ENCODE measurements at places on chromosomes 13 and 19.

- no peak for DNase-seq
Measured at GRCh38 chr19:55598034-55598433, 1.3 kb downstream of the FIZ1 start.

DNA sequence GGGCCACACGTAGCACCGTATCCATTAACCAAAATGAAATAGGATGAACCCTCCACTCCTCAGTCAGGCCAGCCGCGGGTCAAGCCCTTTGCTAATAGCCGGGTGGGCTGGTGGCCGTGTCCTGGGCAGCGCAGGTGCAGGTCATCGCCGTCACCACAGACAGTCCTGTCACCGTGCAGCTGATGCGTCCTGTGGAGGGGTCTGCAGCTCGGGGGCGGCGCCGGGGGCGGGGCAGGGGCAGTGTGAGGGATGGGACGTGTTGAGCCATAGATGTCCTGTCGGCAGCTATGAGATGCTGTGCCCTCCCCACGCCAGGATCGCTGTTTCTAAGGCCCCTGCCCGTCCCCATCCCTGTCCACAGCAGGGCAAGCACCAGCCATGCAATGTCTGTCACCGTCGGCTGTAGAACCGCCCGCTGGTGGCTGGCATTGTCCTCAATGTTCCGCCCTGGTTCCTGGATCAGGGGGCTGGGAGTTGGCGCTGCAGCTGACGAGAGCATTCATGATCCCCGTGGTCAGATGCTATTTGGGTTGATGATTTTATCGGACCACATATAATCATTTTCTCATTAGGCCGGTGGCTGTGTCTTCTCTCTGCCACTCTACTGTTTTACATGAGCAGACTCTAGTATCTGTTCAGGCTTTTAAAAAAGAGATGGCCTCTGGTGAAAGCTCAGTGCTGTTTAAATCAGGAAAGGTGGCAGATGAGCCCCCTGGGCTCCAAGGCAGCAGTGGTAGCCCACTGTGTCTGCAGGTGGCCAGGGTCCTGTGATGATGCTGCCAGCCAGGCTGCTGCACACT, 126.1 kb downstream of the KDM4B start:
- DNase-seq: peak; percentile 40

DNA sequence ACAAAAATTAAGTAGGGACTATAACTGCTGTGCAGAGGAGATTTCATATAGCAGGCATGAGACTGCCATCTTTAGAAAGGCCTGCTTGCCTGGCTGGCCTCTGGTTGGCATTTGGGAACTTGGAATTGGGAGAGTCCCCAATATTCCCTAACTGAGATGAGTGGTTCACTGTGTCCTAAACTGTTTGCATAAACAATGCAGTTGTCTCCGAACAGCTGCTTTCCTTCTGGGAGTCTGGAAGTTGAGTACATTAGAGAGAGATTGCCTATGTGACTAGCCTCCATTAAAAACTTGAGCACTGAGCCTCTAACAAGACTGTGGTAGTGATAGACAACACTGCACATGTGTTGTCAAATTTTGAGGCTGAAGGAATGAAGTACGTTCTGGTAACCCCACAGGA, 47.4 kb downstream of the STOML3 start:
- DNase-seq: no peak

- DNase-seq: peak; percentile 50
Measured at GRCh38 chr13:76884186-76884906, 1.9 kb downstream of the KCTD12 start.

DNA sequence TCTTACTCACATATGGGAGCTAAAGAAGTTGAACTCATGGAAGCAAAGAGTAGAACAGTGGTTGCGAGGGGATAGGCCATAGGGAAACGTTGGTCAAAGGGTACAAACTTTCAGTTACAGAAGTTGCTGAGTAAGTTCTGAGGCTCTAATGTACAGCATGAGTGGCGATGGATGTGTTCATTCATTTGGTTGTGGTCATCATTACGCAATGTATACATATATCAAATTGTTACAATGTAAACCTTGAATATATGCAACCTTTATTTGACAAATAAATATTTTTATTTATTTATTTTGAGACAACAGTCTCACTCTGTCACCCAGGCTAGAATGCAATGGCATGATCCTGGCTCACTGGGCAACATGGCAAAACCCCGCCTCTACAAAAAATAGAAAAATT, 38.7 kb downstream of the ZIC5 start:
- DNase-seq: no peak

DNA sequence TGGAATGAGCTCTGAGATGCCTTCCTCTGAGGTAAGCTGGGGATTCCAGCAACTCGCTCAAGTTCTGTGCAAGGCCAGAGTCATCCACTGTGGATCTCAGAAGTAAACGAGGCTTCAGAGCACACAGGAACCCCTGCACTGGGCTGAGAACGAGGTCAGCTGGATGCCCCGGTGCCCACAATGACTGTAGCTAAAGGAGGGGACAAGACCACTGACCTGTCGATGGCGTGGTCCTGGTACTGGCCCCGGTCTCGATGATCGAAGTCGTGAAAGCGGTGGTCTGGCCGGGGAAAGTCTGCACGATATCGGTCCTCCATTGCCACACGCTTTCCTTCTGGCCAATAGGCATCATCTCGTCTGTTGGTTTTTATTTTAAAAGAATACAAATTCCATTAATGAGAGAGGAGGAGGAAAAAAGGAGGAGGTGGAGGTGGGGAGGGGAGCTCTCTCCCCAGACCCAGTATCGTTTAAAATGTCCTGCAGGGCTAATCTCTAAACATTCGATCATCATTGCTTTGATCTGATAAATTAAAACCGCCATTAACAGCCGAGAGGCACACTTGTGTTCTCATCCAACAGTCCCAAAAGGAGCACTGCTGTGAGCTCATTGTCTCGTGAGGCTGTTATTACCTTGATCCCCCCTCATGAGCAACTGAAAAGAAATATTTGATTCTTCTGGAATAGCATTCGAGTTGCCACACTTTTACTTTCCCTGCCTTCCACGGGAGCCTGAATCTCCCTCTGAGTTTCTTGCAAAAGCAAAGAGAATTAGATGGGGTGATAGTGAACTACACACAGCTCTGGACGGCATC, 25.0 kb upstream of the TINCR start:
- no peak for DNase-seq

GRCh38 chr13:21164631-21165030, 11.7 kb downstream of the SKA3 start:
- DNase-seq: no peak

DNA sequence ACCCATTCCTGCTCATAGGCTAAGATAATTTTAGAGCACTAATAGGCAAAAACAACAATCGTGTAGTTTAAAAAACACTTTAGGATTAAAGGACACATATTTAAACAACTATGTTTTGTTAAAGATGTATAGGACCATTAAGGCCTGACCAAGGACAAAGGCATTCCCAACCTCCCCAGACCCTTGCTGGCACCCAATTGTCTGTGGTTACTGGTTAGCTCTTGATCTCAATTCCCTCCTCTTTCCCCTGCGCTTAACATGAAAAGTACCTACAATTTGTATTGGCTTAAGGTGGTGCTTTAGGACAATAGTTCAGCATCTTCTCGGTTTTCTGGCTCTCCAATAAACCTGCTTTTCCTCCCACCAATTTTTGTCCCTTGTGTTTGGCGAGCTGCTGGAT, 51.0 kb downstream of the TEX26 start:
- DNase-seq: no peak

- DNase-seq: no peak
Measured at GRCh38 chr19:16652854-16653253, 7.1 kb downstream of the SMIM7 start.

- DNase-seq: peak; percentile 53
Measured at GRCh38 chr13:113162783-113163685, 4.6 kb downstream of the PROZ start.

- no peak for DNase-seq
Measured at GRCh38 chr13:35838356-35838755, 292.8 kb downstream of the DCLK1 start.

- peak; percentile 25 for DNase-seq
Measured at GRCh38 chr19:9917321-9917720, 19.0 kb downstream of the OLFM2 start.

DNA sequence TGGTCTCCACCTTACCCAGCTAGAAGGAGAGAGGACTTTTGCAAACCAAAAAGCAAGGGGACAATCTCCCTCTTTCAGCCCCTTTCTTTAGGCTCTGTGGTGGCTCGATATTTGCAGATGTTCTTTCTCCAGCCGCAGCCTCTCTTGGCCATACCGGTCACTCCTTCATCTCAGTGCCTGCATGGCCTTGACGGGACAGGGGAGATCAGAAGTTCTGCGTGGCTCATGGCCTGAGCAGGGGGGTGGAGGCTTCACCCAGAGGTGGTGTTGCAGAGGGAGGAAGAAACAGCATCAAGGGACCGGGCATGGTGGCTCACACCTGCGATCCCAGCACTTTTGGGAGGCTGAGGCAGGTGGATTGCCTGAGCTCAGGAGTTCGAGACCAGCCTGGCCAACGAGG, 53.2 kb downstream of the MYO9B start:
- DNase-seq: no peak

DNA sequence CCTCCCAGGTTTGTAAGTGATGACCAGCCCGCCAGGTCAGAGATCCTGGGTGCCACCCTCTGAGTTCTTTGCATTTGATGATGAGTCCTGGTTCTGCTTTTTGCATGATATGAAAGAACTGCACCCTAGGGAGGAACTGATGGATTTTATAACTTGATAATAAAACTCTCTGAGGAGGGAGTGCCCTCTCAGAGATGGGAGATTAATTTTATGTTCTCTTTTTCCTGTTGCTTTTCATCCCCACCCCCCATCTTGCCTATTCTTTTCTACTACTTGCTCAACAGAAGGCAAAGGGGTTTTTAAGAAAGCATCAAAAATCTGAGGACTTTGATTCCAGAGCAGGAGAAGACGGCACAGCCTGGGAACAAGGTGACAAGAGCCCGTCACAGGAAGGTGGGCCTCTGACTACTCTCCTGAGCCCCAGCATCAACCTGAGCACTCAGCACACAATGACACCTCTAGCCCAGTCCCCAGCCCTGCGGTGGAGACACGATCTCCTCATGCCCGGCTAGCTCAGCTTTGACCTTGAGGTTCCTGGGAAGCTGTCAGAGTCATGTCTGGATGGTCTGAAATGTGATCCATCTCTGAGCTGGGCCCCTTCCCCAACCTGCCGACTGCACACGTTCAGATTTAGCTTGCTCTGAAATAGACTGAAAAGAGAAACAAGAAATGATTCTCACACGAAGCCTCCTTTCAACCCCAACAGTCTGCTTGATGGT, 69.1 kb downstream of the SIAH3 start:
- DNase-seq: peak; percentile 11

DNA sequence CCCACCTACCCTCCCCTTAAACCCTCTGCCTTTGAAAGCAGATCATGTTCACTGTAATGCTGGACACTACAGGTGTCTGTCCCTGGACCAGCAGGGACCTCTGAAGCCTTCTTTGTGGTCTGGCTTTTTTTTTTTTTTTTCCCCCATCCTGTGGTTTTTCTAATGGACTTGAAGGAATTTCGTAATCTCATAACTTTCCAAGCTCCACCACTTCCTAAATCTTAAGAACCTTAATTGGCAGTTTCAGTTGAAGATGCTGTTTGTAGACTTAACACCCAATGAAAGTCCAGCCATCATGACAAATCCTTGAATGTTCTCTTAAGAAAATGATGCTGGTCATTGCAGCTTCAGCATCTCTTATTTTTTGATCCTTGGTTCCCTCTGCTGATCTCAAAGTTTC, 45.0 kb upstream of the LRCH1 start:
- DNase-seq: no peak

- no peak for DNase-seq
Measured at GRCh38 chr13:111443981-111444380, 123.5 kb downstream of the TEX29 start.

- no peak for DNase-seq
Measured at GRCh38 chr13:81770868-81771505, 1430.1 kb upstream of the SPRY2 start.

DNA sequence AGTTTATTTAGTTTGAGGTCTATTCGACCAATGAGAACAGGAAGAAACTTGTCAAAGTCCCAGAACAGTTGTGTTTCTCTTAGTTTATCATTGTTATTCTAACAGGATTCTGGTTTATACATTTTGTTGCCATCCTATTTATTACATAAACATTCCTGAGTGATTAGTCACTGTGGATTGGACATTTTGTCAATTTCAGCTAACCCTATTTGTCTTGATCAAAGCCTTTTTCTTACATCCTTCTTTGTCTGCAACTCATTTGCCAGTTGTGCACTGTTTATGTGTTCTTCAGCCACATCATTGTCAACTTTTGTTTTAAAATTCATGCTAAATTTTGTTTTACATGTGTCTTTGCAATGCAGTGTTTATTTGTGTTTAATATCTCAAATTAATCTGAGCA, 886.0 kb upstream of the SLC10A2 start:
- DNase-seq: no peak

- no peak for DNase-seq
Measured at GRCh38 chr19:4019578-4019977, 12.0 kb downstream of the PIAS4 start.

- no peak for DNase-seq
Measured at GRCh38 chr13:52164989-52165388, 5.6 kb upstream of the NEK3 start.

DNA sequence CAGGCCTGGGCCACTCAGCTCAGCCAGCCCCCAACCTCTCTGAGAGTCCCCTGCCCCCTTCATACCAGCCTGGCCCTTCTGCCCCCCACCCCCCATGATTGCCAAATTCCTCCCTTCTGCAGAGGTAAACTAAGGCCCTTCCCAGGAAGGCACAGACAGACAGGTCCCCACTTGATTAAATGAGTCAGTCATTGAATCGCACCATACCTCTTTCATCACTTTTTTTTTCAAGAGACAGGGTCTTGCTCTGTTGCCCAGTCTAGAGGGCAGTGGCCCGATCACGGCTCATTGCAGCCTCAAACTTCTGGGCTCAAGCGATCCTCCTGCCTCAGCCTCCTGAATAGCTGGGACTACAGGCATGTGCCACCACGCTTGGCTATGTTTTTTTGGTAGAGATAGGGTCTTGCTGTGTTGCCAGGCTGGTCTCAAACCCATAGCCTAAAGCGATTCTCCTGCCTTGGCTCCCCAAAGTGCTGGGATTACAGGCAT, 6.0 kb downstream of the PODNL1 start:
- DNase-seq: no peak
